ENCODE measurements at places on chromosomes 16 and 17. TPM values are rescaled to one million over a fixed set of nuclear protein-coding genes. Genes with fewer than 3 reads are reported as not detected.

Gene PYY
- total RNA-seq, result not detected

Gene HSF5
- not detected for total RNA-seq

Gene LRRC75A
- total RNA-seq, result 5.1 TPM

Gene HAGHL
- total RNA-seq, result 17.9 TPM

Gene SRP68
- 68.6 TPM for total RNA-seq

Gene DUSP14
- 106 TPM for total RNA-seq

Gene USP43
- total RNA-seq, result 0.29 TPM

Gene SOX8
- 16.7 TPM for total RNA-seq

Gene AOC2
- total RNA-seq, result 0.69 TPM

GRCh38 chr17:73371836-73372235 is 60.0 kb upstream of the CDC42EP4 start:
- DNase-seq, result no peak

DNA sequence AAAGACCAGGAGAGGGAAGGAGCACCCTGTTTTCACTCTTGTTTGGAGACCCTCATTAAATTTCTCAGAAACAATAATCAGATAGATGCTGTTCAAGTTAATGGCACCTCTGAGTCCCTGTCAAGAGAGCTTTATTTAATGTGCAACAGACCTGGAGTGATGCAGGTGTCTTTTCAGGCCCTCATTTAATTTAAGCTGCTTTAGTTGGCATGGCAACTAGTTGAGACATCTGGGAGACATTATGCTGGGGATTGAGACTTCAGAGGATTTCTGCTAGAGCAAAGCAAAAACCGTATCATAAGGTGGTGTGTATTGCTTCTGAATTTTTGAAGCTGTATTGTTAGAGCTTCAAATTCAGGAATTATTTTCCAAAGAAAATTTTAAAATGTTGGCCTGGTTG is 108.5 kb downstream of the NLK start:
- DNase-seq, result no peak

- peak; percentile 13 for DNase-seq
Observed at GRCh38 chr17:41492771-41493170, 3.1 kb upstream of the KRT36 start.

DNA sequence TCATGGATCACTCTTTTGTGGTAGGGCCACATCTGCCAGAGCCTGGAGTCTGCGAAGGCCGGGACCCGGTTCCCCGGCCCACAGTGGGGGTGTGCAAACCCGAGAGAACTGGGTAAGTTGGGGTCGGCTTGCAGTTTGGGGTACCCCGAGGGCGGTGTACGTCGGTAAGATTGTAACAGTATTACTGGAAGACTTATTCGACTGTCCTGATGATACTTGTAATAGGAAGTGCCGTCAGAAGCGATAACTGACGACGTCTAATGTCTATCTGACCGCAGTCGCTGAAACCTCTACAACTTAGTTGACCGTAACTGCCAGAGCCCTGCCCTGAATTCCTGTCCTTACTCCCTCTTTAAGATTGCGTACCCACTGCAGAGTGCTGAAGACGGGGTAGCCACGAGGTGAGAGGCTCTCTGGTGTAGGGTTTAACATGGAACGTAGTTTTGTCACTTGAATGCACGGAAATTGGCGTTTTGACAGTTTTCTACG is 24.0 kb downstream of the TRPV2 start:
- no peak for DNase-seq

- DNase-seq, result no peak
Observed at GRCh38 chr16:58243528-58244004, 45.7 kb upstream of the CSNK2A2 start.

- DNase-seq, result no peak
Observed at GRCh38 chr17:3983606-3984484, 19.6 kb upstream of the ATP2A3 start.

GRCh38 chr16:20049831-20050230 is 23.9 kb downstream of the GPR139 start:
- DNase-seq, result no peak

GRCh38 chr16:20763461-20764232 is at the start of gene ACSM3:
Gene ACSM3, plus strand, starts transcription at chr16:20764014. Its CDS starts 6,021 bp downstream, at chr16:20770035.
- peak; percentile 80 for DNase-seq

DNA sequence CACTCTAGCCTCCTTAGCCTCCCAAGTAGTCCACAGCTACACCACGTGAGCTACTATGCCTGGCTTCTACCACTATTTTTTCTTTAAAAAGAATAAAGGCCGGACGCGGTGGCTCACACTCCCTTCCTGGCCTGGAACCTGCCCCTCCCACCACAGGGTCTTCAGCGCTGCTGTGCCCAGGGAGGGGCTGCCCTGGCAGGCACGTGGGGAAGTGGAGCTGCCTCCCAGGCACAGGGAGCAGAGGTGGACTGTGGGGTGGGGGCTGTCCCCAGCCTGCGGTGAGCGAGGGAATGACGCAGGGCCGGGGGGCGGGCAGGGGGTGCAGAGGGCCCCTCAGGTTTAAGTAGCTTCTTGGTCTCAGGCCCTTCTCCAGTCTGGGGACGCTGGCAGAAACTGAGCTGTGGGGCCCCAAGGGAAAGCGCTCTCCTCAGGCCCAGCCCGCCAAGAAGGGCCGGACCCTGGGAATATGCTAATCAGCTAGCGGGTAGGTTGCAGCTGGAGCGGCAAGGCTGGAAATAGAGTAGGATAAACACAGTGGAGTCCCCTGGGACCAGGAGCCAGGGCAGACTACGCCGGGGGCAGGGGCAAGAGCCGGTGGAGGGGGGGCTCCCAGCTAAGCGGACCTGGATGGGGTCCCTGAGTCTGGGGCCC is 46.8 kb downstream of the TIMM22 start:
- DNase-seq, result no peak

GRCh38 chr17:43418441-43419374 is 19.9 kb downstream of the ARL4D start:
- no peak for DNase-seq

DNA sequence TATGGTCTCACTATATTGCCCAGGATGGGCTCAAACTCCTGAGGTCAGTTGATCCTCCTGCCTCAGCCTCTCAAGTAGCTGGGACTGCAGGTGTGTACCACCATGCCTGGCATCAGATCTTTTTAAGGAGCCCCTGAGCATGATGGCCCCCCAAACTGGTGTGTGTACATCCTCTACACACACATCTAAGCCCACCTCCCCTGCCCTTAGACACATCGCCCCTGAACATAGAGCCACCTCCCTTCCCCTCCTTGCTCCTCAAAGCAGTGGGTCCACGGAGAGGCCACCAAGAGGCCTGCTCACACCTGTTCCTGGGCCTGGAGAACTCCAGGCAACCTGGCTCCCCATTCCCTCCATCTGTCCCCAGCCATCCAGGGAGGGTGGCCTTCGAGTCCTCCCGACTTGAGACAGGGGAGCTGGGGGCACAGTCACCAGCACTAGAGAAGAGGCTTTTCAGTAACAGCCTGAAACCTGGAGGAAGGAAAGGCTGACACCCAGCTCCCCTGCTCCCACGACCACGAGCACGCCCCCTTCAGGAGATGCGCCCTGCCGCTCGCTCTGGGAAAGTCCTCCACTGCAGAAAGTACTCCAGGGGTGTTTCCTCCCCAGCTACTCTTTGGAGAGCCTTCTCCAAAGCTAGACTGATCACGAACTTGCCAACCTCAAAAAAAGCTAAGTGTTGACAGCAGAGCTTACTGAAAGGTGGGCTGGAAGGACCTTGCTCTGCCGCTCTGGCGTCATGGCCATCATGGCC is 12.6 kb upstream of the PRR29 start:
- DNase-seq, result no peak

GRCh38 chr17:67491009-67491680 is 114.1 kb downstream of the PITPNC1 start:
- peak; percentile 57 for DNase-seq

- no peak for DNase-seq
Observed at GRCh38 chr16:89003831-89004208, 26.8 kb upstream of the CBFA2T3 start.

GRCh38 chr17:2347805-2348685 is 10.7 kb downstream of the SGSM2 start:
- peak; percentile 84 for DNase-seq

GRCh38 chr17:66702106-66702936 is 132.6 kb upstream of the CACNG5 start:
- no peak for DNase-seq

GRCh38 chr17:40450175-40450574 is 6.9 kb downstream of the IGFBP4 start:
- peak; percentile 59 for DNase-seq

- DNase-seq, result no peak
Observed at GRCh38 chr16:61887903-61888302, 148.3 kb downstream of the CDH8 start.

DNA sequence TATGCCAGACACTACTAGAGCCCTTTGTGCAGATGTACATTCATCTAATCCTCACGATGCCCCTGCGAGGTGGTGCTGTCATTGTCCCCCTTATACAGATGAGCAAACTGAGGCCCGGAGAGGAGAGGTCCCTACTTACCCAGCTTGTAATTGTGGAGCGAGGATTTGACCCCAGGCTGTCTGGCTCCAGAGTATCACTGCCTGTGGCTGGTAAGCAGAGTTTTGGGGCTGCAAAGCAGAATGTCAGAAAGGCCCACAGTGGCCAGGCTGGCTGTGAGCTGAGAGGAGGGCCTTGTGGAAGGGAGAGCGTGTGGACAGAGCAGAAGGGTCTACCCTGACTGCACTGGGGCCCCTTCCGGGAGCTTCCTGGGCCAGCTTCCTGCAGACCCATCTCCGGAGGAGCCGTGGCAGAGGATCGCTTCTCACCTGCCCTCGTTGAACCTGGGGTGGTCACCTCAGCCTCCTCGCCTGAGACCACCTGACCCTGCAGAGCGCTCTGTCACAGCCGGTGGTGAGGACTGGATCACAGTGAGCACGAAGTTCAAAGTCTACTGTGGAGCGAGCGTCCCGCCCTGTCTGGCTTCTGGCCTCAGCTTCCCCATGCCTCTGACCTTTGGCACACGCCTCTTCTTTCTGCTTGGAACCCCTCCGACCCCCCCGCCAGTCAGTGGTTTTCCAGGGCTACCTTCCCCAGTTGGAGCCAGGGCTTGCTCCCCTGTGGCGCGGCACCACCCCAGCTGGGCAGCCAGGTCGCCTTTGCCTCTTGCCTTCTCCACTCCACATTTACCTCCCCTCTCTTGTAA is 12.1 kb downstream of the CMIP start:
- no peak for DNase-seq

DNA sequence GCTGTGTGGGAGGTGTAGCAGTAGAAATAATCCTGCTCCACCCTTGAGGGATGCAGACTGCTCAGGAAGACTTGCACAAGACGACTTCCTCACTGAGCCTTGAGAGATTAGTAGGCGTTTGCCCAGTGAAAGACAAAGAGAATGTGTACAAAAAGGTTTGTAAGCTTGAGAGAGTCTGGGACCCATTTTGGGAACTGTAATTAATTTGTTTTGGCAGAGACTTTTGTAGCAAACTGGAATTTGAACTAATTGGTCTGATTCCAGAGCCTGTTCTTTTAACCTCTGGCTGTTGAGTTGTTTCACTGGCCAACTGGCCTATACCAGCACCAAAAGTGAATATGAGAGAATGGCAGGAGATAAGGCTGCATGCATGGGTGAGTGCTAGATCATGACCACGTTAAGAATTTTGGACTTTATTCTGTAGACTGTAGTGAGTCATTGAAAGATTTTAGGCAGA is 75.5 kb downstream of the AATF start:
- DNase-seq, result no peak

DNA sequence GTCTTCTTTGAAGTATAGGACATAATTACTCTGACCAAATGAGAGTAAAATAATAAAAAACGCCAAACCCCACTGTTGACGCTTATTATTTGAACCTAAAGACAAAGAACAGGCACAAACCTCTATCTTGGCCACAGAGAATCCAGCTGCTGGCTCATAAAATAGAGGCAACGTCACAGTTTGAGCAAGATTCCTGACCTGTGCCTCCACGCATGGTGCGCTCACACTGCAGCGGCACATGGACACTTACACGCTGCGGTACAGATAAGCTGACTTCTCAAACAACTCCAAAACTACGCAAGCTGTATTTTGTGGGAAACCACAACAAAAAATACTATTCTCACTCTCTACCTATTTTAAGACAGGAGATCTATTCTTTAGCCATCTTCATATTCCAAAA is 38.8 kb upstream of the TRAP1 start:
- DNase-seq, result no peak

- no peak for DNase-seq
Observed at GRCh38 chr16:46789499-46790414, 41.2 kb downstream of the C16orf87 start.

DNA sequence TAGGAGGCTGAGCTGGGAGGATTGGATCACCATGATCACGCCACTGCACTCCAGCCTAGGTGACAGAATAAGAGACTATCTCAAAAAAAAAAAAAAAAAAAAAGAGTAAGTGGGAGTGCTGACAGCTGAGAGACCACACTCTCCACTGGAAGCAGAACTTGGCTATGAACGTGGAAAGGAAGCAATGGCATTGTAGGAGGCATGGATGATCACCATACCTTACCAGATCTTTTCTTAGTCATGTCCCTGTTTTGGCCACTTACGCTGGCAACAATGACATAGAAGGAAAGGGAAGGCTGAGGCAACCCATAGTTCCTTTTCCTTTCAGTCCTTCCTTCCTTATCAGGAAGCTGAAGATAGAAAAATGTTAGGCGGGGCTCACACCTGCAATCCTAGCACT is 3.7 kb upstream of the ATP1B2 start:
- no peak for DNase-seq

DNA sequence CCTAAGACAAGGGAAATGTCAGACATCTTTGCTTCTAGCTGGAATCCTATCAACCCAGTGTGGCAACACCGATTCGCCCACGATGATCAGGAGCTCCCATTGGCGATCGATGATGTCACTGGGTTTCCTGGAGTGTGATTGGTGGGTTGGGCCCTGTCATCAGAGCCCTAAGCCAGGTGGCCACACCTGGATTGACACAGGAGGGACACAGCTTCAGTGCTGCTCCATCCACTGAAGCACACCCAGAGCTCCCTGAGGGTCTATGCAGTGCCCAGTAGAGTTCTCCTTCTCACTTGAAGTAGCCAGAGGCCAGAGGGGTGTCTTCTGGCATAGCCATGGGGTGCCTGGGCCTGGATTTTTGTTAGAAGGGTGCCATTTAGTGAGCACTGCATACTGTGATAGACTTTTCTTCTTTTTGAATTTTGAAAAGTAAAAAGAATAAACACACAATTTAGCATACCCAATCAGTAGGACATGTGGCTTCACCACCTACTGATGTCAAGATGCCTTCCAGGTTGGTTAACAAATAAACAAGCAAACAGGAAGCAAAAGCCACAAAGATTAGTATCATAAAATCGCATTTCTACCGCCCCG is 77.6 kb downstream of the CMIP start:
- DNase-seq, result peak; percentile 43

DNA sequence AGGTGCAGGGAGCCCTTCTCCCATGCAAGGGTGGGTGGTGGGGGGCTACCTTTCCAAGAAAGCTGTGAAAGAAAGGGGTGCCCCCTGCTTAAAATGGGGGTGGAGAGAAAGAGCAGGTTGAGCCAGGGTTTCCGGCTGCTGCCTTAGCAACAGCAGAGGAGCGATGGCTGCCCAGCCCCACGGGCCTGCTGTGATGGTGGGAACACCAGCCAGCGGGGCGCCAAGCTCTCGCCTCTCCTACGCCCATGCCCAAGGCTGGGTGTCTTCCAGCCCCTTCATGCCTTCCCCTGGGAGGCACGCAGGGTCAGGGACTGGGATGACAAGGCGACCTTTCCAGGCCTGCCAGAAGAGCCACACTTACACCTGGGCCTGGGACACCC is 3.0 kb downstream of the FMNL1 start:
- no peak for DNase-seq

Measured in SK-MEL-5 (cell line).